Amniotic stem cell (primary cell): ENCODE measurements at places on chromosomes 2 and 18.

GRCh38 chr2:125564471-125564870 lies 1091.5 kb upstream of the GYPC start:
- no peak for DNase-seq

- no peak for DNase-seq
Measured at GRCh38 chr2:938181-939005, 12.3 kb upstream of the SNTG2 start.

DNA sequence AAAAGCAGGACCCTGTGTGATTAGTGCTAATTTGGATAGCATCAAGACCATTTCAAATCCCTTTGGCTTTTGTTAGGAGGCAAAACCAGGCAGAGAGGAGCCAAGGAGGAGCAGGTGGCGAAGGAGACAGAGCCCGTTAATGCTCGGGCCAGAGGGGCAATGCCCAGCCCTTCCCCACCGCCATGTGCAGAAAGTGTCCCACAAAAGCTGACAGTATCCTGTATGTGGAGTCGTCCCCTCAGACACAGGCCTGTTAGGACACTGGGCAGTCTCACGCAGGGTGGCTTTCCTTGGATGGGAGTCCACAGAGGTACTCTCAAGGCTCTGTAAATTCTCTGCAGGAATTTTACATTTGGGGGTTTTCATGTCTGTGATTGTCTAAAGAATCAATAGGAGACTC lies 44.8 kb upstream of the TFCP2L1 start:
- no peak for DNase-seq

DNA sequence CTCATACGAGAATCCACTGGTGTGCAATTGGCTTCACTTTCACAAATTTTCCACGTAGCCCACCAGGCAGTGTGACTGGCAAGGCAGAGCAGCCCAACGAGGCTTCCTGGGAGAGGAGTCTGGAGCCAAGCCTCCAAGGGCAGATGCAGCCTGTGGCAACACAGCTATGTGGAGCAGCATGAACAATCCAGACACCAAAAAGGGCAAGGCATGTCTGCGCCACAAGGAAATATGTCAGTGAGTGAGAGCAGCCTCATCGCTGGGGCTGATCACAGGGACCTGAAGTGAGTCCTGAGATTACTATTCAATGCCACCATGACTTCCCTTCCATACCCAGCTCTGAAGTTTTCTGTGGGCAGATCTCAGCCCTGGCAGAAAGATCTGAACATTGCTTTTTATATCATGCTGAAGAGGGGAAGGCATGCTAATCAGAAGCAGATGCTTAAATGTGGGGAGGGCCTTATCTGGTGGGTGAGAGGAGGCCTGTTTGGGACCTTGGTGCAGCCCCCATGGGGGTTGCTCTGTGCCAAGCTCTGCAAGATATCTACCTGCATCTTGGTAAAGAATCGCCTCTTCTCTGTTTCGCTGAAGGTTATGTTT lies 40.0 kb upstream of the PUM2 start:
- no peak for DNase-seq

GRCh38 chr2:47373747-47374146 lies 29.2 kb upstream of the MSH2 start:
- no peak for DNase-seq

GRCh38 chr2:73043276-73043675 lies 28.2 kb downstream of the SFXN5 start:
- no peak for DNase-seq

DNA sequence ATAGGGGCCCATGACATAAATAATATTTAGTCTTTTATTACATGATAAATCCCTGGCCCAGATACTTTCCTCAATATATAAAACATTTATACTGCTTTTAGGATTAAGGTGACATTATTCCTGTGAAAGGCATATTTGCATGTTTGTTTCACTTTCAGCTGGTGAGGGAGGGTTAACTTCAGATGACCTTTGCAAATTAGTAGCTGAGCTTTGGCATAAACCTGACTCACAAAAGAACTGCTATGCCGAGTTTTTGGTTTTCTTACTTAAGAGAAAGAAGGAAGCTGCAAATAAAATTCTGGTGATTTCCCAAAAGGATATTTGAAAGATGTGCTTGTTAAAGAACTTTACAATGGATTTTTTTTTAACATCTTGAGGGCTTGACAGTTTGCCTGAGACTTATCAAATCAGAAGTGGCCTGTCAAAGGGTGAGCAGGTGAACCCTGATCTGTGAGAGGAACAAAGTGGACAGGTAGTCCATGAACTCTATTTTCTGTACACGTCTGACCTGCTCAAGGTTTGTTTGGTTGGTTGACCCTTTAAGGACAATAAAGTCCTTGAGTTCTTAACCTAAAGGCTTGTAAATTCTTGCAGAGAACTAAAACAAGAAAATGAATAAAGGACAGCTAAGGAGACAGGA lies 93.5 kb downstream of the FAM124B start:
- DNase-seq = no peak

- peak; percentile 68 for DNase-seq
Measured at GRCh38 chr2:150133623-150134022, 353.8 kb downstream of the RND3 start.

- no peak for DNase-seq
Measured at GRCh38 chr2:61727746-61728145, 126.1 kb downstream of the FAM161A start.

DNA sequence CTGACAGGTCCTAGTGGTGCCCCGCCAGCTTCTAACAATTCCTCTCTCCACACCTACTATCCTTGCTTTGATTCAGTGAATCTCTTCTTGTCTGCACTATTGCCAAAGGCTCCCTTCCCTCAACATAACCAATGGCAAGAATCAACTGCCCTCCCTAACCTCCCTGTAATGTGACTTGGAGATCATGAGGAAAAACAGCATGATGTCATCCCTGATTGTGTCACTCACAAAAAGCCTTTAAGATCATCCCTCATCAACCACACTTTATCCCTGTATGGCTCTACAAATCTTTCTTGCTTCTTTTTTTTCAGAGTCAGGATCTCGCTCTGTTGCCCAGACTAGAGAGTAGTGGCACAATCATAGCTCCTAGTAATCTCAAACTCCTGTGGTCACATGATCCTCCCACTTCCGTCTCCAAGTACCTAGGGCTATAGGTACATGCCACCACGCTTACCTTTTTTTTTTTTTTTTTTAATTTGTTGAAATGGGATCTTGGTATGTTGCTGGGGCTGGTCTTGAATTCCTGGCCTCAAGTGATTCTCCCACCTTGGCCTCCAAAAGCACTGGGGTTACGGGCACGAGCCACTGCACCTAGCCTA lies 19.7 kb downstream of the SAP130 start:
- no peak for DNase-seq

DNA sequence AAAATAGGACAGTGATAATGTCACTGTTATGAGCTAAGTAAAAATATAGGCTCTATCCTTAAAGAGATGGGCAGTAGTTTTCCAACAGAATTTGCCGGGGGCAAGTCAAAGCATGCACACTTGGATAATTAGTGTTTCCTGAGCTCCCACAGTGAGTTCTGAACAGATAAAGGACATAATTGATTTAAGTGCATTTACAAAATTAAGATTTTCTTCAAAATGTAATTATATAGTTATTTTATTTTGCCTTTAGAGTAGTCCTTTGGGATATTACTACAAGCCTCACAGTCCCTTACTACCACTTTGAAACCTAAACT lies 107.6 kb downstream of the RAPGEF4 start:
- DNase-seq = no peak

- peak; percentile 18 for DNase-seq
Measured at GRCh38 chr18:10420561-10421352, 33.7 kb upstream of the APCDD1 start.

DNA sequence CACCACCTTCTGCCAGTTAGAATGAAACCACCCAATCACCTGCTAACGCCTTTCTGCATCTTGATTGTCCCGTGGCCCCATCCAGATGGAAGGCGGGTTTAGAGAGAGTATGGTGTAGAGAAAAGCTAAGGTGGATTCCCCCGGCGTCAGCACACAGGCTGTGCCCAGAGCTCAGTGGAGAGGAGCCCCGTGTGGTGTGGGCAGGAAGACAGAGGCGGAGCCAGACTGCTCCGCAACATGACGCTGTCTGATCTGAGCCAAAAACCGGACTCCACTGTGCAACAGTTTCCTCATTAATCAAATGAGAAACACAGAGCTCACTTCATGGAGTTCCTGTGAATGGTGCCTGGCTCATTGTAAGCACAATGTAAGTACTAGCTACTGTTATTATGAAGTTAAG lies 448.1 kb upstream of the SMIM21 start:
- no peak for DNase-seq

DNA sequence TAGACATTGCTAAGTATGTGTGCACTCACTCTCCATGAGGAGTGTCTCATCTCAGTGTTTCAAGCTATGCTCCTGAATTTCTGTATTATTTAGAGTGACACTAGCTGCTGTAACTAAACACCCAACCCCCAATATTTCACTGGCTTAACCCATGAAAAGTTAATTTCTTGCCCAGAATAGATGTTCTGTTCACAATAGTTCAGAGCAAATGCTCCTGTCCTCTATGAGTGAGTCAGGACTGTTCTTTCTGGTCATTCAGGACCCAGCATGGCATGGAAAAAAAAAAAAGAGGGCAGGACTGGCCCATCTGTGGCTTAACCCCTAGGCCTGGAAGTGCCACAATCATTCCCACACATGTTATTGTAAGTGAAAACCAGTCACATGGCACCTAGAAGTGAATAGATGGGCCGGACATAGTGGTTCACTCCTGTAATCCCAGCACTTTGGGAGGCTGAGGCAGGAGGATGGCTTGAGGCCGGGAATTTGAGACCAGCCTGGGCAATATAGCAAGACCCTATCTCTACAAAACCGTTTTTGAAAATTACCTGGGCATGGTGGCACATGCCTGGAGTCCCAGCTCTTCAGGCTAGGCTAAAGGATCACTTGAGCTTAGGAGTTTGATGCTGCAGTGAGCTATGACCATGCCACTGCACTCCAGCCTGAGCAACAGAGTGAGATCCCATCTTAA lies 663.6 kb downstream of the IRS1 start:
- DNase-seq = no peak

- DNase-seq = no peak
Measured at GRCh38 chr2:38128653-38129052, 52.7 kb upstream of the CYP1B1 start.
